ENCODE measurements at places on chromosomes 16 and 17. TPM values are rescaled to one million over a fixed set of nuclear protein-coding genes. Genes with fewer than 3 reads are reported as not detected.

DNA sequence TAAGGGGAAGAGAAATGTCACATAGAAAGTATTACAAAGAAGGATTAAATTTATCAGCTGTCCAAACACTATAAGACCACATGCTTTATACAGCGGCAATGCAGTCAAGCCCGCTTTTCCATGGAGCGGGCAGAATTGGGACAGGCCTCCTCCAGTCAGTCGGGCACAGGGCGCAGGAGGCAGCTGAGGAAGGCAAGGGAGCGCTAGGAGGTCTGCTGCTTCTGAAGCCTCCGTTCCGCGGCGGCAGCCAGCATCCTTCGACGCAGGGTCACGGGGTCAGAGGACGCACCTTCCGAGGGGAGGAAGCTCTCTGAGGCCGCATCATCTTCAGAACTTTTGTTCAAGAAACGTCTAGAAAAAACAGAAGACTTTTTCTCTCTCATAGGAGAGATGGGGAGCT, 62.6 kb downstream of the AMFR start:
- no peak for DNase-seq

The DYNLRB2 gene
- total RNA-seq, result 0.42 TPM

The CSHL1 gene
- not detected for total RNA-seq

The CFDP1 gene
- total RNA-seq, result 36.0 TPM

The GLYR1 gene
- 64.7 TPM for total RNA-seq

GRCh38 chr16:2784358-2785100, 2.8 kb downstream of the PRSS33 start:
- DNase-seq, result peak; percentile 54

The DRC7 gene
- not detected for total RNA-seq

The KRTAP16-1 gene
- not detected for total RNA-seq

The KRTAP4-3 gene
- total RNA-seq, result not detected

- no peak for DNase-seq
These were observed 23.3 kb downstream of the CCR7 start for GRCh38 chr17:40541873-40542557.

DNA sequence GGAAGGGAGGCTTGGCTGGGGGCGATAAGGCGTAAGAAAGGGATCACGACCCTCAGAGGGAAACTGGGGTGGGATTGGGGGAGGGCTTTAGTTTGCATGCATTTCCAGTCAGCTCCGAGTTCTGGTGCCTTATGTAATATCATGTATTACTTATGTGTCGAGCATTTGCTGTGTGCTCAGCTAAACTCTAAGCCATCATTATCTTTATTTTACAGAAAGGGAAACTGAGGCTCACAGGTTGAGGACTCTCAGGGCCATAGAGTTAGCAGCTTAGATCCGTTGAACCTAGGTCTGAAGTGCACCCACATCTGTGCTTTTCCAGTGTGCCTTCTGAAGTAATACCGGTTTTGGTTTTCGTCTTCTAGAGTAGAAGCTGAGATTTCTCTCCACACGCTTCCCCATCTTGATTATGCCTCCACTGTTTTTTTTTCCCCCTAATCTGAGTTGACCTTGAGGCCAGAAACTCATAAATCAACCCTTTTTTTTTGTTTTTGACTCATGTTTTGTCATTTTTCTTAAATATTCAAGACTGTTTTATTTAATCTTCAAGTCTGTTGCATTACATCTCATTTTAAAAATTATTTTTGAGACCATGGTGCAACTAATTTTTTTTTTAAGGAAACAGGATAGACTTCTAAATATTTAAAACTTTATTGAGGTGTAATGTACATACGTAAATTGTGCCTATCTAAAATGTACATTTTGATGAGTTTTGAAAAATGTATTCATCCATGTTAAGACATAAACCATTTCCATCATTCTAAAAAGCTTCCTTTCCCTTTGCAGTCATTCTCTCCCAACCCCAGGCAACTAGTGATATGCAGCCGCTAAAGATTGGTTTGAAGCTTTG, 741 bp downstream of the CYB5B start:
- DNase-seq, result no peak

- DNase-seq, result no peak
These were observed 159.2 kb upstream of the CDH5 start for GRCh38 chr16:66207139-66207882.

The CHP2 gene
- total RNA-seq, result 1.9 TPM

DNA sequence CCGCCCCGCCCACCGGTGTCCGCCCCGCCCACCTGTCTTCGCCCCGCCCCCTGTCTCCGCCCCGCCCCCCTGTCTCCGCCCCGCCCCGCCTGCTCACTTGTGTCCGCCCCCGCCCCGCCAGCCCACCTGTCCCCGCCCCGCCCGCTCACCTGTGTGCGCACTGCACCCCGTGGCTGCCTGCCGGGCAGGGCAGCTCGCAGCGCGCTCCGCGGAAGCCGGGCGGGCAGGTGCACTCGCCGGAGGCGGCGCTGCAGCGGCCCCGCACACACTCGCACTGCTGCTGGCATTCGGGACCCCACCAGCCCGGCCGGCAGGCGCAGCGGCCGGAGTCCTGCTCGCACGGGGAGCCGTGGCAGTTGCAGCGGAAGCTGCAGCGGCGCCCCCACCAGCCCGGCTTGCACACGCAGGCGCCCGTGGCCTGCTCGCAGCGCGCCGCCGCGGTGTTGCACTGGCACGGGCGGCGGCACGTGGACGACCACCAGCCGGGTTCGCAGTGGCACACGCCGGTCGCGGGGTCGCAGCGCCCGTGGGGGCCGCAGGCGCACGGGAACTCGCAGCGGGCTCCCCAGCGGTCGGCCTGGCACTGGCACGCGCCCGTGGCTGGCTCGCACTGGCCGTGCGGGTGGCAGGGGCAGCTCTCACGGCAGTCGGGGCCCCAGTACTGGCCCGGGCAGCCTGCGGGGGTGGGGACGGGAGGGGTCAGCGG, 2.1 kb downstream of the SCARF1 start:
- peak; percentile 99 for DNase-seq

- DNase-seq, result no peak
These were observed 182.4 kb upstream of the RBFOX1 start for GRCh38 chr16:7150230-7150629.

The MYO1D gene
- total RNA-seq, result 16.8 TPM

DNA sequence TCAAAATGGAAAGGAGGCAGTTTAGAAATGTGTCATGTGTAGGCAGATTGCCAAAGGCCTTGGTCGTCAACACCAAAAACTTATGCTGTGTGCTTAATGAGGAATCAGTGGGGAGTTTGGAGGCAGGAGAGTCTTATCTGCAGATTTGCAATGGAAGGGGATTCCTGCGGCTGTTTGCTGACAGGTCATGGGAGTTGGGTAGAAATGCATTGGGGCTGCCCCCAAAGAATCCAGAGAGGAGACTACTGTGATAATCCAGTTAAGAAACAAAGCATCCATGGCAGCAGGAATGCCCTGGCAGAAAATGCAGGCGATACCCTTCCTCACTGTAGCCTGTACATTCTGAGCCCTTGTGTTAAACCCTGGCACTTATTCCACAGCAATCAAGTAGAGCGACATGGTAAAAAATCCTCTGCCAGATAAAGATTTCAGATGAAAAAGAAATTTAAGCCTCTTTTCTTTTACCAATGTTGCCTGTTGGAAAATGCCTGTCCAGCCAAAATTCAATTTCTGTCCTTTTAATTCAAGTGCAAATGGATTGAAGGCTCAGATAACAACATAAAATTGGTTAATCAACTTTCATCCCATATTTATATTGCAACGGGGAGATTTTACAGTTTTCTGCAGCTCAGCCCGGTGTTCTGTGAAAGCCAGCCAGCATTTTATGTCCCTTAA, 491.0 kb upstream of the CDH5 start:
- DNase-seq, result no peak

GRCh38 chr16:14365200-14365851, 264.7 kb downstream of the PARN start:
- no peak for DNase-seq

The SPG7 gene
- 120 TPM for total RNA-seq

The MIEF2 gene
- total RNA-seq, result 17.3 TPM

- peak; percentile 61 for DNase-seq
These were observed 34.4 kb upstream of the XYLT2 start for GRCh38 chr17:50311483-50311882.

DNA sequence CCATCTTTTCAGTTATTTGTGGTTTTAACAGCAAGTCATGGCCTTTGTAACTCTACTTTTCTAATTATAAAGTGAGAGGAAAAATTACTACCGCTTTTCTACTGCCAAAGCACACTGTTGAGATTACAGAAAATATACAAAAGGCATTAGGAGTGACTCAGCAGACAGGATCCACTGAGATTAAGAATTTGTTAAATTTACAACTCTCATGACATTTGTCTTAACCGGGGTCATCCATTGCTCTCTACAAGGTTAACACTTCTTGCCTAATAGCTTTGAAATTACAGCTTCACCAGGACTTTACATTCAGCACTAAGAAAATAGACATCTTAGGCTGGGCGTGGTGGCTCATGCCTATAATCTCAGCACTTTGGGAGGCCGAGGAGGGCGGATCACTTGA, 93.4 kb downstream of the SSH2 start:
- no peak for DNase-seq

- DNase-seq, result peak; percentile 82
These were observed 44.6 kb upstream of the SLC38A10 start for GRCh38 chr17:81339534-81340296.

- DNase-seq, result no peak
These were observed 813.9 kb downstream of the KCNJ18 start for GRCh38 chr17:22506231-22506630.

DNA sequence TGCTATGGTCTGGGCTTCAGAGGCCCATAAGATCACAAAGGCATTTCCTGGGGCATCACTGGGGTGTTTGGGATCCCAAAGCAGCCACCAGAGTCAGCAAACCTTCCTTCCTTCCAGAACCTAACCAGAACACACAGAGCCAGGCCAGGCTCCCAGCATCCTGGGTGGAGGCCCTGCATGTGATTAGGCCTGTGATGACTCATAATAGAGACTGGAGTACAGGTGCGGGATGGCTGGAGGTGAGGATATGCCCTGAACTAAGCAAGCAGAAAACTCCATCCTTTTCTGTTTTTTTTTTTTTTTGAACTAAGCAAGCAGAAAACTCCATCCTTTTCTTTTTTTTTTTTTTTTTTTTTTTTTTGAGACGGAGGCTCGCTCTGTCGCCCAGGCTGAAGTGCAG, 17.7 kb upstream of the GFOD2 start:
- DNase-seq, result no peak

DNA sequence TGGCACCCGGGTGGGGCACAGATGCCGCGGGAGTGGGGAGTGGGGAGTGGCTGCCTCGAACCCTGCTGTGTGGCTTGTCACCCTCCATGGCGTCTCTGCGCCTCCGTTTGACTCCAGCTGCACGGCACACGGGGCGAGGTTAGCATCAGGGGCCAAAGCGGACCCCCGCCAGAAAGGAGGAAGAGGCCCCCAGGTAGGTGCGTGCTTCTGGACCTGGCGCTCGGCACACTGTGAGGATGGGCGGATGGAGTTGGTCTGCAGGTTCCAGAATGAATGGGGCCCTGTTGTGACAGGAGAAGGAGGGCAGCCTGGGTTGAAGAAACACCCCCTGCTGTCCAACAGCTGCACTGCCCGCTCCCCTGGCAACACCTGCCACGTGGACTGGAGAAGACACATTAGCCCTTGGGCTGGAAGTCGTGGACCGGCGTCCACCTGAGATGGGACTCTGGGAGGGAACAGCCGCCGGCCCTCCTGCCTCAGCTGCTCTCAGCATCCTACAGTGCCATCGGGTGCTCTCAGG, 9.4 kb upstream of the FASN start:
- DNase-seq, result peak; percentile 76

The NTN3 gene
- total RNA-seq, result 0.73 TPM

DNA sequence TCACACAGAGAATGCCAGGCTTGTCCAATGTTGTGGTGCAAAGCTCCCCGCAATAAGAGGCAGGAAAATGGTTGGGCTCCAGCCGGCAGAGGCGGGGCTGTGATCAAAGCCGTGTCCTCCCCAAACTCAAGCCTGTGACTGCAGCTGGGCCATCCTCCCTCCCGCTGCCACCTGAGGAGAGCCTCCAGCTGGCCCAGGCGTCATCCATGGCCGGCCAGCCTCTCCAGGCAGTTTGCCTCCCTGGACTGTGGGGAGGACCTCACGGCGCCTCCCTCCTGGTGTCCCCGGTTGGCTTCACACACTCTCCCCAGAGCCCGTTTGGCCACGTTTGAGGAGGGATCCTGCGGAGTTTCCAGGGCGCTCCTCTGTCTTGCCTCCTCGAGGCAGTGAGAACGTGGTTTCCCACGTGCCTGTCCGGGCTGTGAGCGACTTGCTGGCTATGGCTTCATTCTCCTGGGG, 134.1 kb downstream of the IRF8 start:
- peak; percentile 73 for DNase-seq

DNA sequence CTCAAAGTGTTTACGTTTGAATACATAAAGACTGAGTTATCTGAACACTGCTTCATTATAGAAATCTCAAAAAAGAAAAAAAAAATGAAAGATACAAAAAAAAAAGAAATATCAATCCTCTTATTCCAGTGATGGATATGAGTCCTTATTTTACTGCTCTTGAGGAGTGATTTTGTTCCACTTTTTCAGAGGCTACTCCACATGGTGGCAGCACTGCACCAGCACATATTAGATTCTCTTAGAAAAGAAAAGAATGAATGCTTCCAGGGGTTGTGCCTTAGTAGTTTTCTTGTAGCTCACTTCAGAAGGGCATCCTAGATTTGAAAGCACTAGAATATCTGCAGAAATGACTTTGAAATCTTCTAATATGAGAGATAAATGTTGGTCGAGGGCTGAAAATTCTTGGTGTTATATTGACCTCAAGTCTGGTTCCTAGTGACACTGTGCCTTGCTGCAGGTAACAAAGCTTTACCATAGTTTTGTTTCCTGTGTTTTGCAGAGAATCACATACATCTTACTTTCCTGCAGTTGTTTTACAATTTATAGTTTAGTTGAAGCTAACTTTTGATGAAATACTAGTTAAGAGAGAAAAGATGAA, 25.9 kb downstream of the AP2B1 start:
- peak; percentile 50 for DNase-seq

The CD300E gene
- not detected for total RNA-seq

The CDH15 gene
- total RNA-seq, result 0.10 TPM

DNA sequence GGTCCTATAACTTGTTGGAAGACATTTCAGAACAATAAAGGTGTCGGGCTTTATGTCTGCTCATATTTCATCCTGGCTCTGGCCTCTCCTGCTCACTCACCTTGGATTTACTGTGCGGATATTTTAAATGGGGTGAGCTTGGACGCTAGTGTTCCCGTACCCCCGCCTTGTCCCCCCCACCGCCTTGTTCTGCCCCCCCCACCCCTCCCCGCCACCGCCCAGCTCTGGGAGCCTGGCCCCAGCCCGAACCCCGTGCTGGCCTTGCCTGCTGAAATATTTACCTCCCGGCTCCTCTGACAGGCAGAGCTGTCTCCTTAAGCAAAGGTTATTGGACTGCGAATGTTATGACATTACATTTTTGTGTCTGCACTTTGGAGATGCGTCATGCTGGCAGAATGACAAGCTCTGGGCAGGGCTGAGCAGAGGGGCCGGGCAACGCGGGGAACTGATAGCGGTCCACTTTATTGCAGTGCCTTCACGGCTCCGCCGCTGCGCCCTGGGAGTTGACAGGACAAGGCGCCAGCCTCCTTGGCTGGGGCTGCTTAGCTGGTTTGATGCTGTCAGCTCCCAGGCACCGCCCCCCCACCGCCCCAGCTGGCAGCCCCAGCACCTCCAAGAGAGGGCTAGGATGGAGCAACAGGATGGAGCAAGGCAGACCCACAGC, 222.5 kb upstream of the GSE1 start:
- no peak for DNase-seq

Data from H7 (cell line).